HCT116 (cell line): ENCODE measurements at places on chromosomes 1 and 21.

- DNase-seq = no peak
Measured at GRCh38 chr1:183804387-183804786, 533 bp upstream of the RGL1 start.

GRCh38 chr1:217620814-217621213, 10.1 kb downstream of the GPATCH2 start:
- DNase-seq = no peak

GRCh38 chr1:93690921-93691789, 9.5 kb upstream of the BCAR3 start:
- DNase-seq = no peak

DNA sequence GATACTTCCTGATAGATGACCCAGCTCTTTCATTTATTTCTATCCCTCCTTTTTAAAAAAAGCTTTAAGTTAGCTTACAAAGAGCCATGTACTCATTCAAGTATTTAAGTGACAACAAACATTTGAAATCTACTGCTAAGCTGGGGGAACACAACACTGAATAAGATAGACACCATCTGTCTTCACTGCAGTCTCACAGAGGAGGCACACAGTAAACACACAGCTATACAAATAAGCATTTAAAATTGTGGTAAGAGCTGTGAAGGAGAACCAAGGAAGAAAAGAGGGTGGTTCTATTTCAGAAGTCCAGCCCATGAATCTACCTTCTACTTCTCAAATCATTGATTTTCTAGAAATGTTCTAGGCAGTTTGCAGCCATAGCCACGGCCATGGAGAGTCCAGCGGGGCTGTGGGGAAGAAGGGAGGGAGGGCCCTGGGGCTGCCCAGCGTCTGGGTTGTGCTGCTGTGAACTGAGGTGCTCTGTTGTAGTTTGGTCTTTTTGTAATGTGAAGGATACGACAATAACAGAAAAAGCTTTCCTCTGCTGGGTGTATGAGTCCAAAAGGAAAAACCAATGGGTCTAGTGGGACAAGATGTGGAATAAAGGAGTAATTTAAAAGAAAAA, 28.2 kb downstream of the PRDM2 start:
- DNase-seq = no peak

GRCh38 chr1:209030454-209031167, 552.9 kb upstream of the CAMK1G start:
- DNase-seq = no peak

DNA sequence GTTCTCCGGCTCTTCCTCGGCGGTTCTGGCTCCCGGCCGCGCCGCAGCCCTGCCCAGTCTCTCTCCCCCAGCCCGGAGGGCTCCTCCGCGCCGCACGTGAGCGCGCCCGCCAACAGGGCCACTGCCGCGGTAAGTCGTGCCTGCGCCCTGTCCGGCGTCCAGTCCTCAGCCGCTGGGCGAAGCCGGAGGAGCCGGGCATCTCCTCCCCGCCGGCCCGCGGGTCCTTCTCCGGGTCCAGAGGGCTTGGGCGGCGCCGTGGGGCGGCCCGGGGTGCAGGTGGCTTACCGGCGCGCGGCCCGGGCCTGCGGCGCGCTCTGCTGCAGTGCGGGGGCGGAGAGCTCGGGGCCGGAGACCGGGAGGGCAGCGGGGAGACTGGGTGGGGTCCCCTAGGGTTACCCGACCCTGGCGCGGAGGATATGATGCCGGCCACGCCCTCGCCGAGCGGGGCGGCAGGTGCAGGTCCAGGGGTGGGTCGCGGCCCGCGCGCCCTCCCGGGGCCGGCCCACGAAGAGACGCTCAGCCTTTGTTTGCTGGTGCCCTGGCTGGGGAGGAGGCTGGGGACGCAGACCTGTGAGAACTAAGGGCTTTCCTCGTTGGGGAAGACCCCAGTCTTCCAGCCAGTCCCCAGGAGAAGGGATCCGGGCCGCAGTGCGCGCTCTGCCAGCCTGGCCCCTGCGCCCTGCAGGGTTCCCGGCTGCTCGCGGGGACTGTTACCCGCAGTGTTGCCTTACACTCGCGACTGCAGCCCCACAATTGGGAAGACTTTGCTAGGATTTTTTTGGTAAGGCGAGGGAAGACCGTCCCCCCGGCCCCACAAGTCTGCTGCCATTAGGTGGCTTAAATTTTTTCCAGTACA, at the start of gene DOP1B:
DOP1B (plus strand) TSS at position 10 of the 856 bp plus-strand sequence. CDS start 7,910 bp downstream, outside the sequence.
- no peak for DNase-seq

GRCh38 chr1:210618369-210618768, 289.7 kb downstream of the HHAT start:
- DNase-seq = no peak

DNA sequence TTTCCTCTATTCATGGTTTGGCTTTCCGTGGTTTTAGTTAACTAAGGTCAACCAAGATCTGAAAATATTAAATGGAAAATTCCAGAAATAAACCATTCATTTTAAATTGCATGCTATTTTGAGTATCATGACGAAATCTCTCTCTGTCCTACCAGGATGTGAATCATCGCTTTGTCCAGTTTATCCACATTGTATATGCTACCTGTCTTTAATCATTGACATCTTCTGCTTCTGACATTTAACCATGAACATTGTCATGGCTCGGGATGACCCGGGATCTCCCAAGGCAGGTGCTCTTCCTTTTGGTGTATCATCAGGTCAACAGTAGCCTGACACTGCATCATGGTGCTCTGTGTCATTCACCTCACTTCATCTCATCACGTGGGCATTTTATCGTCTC, 125.5 kb upstream of the HNRNPU start:
- no peak for DNase-seq

DNA sequence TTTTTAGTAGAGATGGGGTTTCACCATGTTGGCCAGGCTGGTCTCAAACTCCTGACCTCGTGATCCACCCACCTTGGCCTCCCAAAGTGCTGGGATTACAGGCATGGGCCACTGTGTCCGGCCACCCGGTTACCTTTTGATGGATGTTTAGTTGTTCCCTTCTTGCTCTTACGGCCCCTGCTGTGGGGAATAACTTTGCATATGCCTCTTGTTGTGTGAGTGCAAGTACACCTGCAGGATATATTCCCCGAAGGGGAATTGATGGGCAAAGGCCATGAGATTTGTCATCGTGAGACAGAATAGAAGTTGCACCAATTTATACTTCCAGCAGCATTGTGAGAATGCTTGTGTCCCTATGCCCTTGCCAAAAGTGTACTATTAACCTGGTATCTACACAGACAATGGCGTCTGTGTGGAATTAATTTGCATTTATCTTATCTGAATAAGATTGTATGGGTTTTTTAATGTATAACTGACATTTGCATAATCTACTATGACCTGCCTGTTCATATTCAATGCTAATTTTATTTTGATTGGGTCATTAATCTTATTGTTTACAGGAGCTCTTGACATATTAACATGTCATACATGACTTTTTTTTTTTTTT, 8.1 kb downstream of the IL6R start:
- no peak for DNase-seq
